ENCODE measurements at places on chromosomes 5 and 9.

- no peak for DNase-seq
Observed at GRCh38 chr5:5104550-5104949, 35.6 kb upstream of the ADAMTS16 start.

- DNase-seq, result no peak
Observed at GRCh38 chr5:93120051-93120450, 461.0 kb downstream of the NR2F1-AS1 start.

DNA sequence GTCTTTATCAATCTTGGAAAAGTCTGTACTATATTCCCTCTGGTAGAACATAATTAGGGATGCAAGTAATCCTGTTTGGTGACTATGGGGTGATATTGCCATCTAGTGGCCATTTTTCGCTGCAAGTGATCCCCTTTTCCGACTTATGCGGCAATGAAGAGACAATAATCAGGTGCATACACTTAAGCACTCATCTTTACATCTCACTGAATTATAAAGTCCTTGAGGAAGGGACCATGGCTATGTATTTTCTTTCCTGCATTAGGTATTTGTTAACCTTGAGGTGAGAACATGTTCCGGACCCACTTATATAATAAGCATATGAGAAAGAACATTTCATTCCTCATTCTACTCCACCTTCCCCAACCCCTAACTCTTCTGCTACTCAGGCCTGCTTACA is 19.6 kb upstream of the LIX1 start:
- no peak for DNase-seq

- no peak for DNase-seq
Observed at GRCh38 chr9:124877021-124877782, 15.3 kb downstream of the ARPC5L start.

DNA sequence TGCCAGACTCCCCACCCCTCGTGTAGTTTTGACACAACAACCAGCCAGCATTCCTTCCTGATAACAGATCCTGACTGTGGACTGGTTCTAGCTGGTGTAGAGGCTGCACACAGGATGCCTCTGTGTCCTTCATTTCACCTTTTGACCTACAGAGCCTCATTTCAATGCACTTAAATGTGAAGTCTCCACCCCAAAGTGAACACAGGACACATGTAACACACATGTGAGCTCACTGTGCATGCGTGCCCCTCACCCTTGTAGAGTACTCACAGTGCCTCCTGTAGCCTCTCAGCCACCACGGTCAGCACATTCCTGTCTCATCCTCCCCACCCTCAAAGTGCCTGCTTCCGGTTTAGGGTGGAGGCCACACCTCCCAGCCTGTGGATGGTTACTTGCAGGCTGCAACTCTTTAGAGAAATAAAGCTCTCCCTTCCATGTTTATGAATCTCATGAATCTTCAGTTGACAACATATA is 11.6 kb upstream of the NKD2 start:
- peak; percentile 55 for DNase-seq

DNA sequence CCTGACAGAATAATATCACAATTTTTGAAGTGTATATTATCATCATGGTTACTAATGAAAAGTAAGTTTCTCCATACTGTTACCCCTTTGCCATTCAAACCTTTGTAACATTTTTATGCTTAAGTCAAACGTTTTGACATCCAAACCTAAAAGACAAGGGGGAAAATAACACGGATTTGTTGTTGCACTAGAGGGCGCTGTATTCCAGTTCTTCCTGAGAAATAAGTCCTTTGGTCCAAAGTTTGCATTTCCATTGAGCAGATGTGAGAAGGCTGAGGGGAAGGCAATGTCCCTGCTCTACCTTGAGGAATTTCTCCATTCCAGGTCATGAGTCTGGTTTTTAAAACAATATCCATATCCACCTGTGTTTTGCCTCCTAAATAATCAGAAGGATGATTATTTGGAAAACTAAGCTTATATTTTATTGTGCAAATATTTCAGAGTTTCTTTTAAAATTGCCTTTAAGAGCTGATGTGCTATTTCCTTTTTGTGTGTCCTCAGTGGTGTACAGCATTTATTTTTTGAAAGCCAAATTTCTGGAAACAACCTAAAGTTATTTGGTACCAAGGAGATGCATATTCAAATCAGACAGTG is 9.7 kb downstream of the LECT2 start:
- DNase-seq, result no peak

GRCh38 chr5:118818604-118819003 is 169.7 kb downstream of the DTWD2 start:
- no peak for DNase-seq

DNA sequence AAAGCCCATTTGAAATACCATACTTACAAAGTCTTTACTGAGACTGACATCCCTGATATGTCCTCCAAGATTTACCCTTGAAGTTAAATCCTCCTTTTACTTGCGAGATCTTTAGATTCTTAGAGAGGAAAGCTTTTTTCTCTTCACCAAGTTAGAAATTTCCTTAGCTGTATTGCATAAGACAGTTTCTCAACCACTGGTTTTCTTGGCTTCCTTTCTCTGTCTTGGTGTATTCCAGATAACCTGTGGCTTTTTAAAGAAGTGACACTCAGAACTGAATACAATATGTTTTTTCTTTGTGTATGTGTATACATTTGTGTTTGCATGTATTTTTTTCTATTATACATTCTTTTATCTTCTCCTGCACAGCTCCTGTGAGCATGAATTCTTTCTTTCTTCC is 65.0 kb downstream of the SNCAIP start:
- no peak for DNase-seq

GRCh38 chr5:114237766-114238165 is 124.1 kb upstream of the KCNN2 start:
- DNase-seq, result no peak

- no peak for DNase-seq
Observed at GRCh38 chr5:68071736-68072135, 143.8 kb upstream of the PIK3R1 start.

DNA sequence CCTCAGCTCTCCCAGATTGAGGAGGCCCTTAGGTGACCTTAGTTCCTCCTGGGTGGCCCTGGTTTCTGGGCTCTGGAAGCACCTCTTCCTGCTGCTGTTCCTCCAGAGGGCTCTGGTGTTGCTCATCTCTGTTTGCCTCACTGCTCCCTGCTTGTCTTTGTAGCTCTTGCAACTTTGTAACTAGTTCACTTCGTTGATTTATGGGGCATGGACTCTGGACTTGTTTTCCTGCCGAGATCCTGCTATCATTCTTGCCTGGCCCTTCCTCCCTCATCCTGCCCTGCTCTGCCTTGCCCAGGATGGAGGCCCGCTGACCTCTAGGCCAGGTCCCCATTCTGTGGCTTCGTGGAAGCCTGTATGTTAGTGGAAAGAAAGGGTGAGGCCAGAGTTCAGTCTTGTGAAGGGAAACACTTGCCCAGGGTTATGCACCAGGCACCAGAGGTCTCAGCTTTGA is 169.3 kb downstream of the MACROH2A1 start:
- DNase-seq, result no peak

DNA sequence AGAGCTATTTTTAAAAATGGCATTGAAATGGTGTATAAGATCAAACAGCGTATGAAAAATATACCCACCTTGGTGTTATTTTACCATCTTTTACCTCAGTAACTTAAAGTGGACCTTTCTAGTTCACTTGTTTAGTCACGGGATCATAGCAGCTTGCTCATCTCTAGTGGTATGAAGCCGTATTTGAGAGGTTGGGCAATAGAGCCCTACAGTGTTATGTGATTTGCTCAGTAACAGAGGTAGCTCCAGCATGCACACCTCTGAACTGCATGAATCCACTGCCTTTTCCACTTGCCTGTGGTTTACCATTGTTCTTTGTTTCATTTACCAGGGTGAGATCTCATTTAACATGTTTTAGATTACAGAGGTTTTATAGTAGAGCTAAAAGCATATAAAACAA is 134.4 kb downstream of the ATG10 start:
- no peak for DNase-seq

DNA sequence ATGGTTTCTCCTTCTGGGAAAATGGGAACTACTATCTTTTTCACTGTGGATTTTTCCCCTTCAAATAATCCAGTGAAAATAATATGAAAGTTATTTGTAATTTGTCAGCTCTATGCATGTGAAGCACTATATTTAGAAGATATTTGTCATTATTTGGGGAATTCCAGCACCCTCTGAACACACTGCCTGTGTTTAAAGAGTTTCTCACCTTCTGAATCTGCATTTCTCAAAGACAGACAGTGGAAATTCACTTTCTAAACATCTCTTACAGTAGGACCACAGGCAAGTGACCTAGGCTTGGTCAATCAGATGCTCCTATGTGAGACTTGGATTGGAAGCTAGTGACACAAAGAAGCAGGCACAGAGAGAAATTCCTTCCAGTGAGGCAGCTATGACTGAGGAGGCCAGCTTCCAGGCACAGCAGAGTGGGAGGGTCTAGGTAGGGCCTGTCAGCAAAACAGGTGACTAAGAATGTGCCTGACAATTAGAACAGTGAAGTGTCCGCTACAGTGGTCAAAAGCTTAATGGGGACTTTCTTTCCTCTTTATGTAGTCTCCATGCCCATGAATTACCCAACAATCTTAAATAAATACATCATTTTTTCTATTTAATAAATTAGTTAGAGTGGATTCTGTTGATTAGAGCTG is 167.2 kb downstream of the HMHB1 start:
- no peak for DNase-seq

DNA sequence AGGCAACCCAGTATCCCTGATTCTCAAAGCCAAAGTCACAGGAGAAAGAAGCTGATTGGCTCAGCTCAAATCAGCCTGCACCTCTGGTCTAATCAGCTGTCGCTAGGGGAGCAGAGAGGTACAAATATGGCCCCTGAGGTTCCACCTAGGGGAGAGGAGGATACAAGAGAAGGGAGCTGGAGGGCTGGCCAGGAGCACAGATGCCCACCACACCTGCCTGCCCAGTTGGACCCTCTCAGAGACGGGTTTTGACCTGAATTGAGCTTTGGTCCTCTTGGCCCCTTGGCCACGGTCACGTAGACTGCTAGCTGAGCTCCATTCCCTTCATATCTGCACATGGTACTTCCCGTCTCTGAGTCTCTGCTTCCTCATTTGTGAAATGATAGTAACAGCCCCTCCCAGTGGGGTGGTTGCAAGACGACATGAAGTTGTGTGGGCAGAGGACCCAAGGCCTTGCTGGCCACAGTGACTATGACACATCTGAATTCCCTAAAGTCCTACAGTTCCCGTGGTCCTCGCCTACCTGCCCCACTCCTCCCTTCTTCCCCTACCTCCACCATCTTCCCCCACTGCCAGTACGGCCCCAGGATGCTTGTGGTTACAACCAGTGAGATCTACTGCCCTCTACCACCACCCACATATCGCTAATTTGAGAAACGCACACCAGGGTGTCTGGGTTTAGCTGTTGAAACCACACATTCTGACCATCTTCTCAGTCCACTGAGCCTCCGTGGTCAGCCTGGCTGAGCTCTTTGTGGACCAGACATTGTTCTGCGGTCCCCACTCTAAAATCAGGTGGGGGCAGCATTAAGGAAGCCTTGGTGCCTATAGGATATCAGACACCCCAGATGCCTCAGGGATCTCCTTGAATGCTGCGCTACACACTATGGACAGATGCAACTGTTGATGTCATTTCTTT is 60.3 kb upstream of the NEK6 start:
- peak; percentile 50 for DNase-seq

DNA sequence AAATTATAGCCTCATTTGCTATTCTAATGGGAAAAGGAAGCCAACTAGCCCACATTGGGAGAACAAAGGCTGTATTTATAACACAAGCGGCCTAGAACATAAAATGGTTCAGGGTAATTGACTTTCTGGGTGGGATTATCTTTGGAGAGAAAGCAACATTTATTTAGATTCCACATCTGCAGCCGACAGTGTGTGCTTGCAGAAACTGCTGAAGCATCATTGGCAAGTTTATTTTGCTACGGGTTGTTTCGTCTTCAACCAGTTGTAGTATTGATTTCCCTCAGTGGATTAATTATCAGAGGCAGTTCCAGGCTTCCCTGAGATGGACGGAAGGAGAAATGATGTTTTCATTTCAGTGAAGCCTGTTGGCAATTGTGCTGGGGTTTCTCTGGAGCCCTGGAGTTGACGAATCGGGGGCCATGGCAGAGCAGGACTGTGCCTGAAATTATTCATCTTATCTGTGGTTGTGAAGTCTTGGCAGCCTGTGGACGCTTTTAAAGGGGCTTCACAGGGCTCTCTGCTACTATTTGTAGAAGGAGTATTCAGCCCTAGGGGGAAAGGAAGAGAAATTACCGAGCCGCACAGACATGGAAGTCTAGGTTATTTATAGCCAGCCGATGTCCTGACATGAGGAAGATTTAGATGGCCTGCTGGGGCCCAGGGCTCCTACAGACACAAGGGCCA is 290.6 kb upstream of the IRX4 start:
- DNase-seq, result no peak

DNA sequence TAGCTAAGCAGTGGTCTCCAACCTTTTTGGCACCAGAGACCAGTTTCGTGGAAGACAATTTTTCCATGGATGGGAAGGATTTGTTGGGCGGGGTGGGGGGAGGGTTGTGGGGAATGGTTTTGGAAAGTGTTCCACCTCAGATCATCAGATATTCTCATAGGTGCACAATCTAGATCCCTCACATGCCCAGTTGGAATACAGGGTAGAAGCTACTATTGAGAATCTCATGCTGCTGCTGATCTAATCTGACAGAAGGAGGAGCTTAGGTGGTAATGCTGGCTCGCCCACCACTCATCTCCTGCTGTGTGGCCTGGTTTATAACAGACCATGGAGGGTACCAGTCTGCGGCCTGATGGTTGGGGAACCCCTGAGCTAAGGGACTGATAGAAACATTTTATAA is 662.7 kb upstream of the RGMB start:
- no peak for DNase-seq

DNA sequence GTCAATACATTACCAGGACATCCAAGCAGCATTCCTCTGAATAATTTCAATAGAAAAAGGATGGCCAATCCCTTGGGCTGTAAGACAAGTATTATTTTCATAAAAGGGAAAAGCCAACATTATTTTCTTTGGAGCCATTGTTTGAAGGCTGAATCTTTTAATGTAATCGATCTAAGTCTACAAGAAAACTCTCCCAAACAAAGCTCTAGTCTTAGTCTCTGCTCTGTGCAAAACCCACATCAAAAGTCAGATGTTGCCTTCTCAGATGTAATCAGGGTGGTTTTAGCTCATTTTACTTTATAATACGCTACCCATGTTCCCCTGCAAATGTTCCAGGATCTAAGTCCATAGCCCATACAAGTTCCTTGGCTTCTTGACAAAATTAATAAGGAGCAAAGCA is 325.6 kb downstream of the TRPM3 start:
- no peak for DNase-seq

GRCh38 chr5:68415177-68416085 is 199.9 kb downstream of the PIK3R1 start:
- DNase-seq, result no peak

DNA sequence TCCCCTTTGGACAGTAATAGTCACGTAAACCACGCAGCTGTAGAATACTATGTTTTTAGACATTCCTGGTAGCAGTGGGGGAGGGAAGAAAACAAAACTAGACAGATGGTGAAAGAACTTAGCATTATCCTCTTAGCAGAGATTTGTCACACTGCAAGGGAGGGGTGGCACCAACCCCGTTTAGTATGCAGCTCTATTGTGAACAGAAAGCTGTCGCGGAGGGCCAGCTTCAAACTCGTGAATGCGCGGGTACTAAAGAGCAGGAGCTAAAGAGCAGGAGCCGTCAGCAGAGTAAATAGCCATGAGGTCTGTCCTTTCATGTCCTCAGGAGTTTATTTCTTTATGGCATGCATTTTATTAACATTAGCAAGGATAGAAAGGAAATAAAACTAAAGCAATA is 141.9 kb upstream of the SLC12A2 start:
- DNase-seq, result no peak
